ENCODE measurements at places on chromosomes 4 and X. TPM values are rescaled to one million over a fixed set of nuclear protein-coding genes. Genes with fewer than 3 reads are reported as not detected.

The SLC2A9 gene
- total RNA-seq: 0.31 TPM

The SMR3B gene
- not detected for total RNA-seq

The EOLA1 gene
- total RNA-seq: 21.3 TPM

The MAGEA6 gene
- 13.6 TPM for total RNA-seq

The CDX4 gene
- total RNA-seq: not detected

The CSAG3 gene
- total RNA-seq: not detected

The CLNK gene
- total RNA-seq: not detected

The LEF1 gene
- 0.08 TPM for total RNA-seq

The MAGEB1 gene
- not detected for total RNA-seq

The GYG2 gene
- total RNA-seq: 5.1 TPM

The MID1 gene
- 32.2 TPM for total RNA-seq

The PABPC1L2A gene
- not detected for total RNA-seq

The ERAS gene
- 0.10 TPM for total RNA-seq

The MAGEA10 gene
- total RNA-seq: 0.05 TPM

The RAP1GDS1 gene
- total RNA-seq: 21.8 TPM

The UGT8 gene
- 0.12 TPM for total RNA-seq
